ENCODE measurements at places on chromosomes 4 and X.

- DNase-seq = no peak
Measured at GRCh38 chrX:110408949-110409588, 50.4 kb downstream of the RTL9 start.

DNA sequence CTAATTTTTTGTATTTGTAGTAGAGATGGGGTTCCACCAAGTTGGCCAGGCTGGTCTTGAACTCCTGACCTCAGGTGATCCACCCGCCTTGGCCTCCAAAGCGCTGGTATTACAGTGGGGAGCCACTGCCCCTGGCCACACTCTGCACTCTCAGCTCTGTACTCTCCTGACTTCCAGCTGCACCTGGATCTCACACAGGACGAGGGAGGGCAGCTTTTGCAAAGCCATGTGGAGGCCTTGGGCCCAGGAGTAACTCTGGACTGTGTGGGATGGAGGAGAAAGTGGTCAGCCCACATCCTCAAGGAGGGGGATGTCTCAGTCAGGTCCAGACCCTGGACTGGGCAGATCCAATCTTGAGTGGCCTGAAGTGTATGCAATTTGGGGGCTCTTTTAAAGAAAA lies 23.0 kb downstream of the NAT8L start:
- no peak for DNase-seq

GRCh38 chrX:114717921-114718320 lies 134.0 kb downstream of the HTR2C start:
- DNase-seq = no peak

DNA sequence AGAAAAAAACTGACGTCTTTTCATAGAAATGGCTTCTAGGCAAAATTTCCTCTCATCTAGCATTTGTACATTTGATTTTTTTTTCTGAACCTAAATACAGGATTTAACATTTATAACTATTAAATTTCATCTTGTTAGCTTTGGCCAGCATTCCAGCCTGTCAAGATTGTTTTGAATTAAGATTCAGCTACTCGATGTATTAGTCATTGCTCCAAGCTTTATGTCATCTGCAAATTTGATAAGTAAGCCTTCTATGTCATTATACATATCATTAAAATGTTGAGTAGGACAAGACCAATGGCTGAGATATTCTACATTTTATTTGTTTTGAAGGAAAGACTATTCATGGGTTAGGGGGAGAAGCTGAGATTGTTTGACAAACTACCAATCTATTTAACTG lies 46.7 kb downstream of the DDX53 start:
- no peak for DNase-seq

DNA sequence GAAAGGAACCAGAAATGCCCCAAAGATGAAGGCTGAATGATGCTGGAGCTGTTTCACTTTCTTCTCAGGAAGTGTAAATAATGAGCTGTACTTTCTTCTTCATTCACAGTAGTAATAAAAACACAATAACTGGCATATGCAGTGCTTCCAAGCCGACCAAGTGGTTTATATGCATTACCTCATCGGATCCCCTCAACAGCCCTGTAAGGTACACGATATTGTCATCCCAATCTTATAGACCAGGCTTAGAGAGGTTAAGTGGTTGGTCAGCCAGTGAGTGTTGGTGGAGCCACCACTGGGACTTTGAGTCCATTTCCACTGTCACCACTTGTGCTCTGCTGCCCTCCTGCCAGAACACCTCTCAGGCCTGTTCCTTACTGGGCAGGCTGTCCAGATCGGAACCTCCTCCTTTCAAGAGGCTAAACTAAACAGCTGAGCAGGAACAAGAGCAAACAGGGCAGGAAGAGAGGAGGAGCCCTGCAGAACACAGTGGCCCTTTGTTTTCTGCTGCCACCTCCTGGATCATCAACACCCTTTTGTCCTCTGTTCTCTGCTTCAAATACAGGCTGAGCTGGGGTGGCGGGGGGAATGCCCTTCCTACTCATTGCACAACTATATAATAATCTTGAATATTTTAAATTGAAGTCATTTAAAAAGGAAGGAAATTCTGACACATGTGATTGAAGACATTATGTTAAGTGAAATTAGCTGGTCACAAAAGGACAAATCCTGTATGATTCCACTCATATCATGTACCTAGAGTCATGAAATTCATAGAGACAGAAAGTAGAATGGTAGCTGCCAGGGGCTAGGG lies 112.5 kb upstream of the ATP6AP2 start:
- no peak for DNase-seq

DNA sequence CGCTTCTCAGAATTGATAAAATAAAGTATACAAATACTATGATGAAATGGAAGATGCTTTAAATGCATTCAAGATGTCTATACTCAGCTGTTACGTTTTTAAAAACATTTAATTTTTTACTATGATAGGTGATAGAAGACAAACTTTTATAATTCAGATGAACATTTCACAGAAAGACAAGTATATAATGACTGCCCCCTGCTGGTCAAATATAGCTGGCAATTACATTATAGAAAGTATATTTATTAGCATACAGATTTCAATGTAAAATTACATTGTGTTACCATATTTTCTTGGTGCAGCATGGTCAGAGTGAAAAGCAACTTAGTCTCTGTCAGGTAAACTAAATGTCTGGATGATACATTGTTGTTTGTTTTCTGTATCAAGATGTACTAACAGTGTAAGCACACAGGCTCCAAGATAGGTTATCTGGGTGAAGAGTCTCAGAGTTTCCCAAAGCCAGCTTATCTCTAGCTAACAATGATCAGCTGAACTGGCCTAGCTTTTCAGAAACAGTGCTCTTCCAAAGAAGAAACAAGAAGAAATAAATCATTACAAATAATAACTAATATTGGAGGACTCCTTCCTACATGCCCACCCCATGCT lies 54.1 kb downstream of the SRPX start:
- DNase-seq = peak; percentile 2

DNA sequence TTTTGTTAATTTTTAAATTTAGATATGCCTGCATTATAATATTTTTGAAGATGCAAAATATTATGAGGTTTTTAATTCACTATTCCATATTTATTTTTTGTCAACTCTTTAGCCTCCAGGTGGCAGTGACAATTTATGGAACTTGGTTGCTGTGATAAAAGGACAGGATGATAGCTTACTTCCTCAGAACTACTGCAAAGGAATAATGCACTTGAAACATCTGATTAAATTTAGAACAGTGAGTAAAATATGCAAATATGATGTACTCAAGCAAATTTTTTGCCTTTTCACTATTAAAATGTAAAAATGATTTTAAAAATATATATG lies 45.1 kb downstream of the SPATA4 start:
- DNase-seq = no peak

DNA sequence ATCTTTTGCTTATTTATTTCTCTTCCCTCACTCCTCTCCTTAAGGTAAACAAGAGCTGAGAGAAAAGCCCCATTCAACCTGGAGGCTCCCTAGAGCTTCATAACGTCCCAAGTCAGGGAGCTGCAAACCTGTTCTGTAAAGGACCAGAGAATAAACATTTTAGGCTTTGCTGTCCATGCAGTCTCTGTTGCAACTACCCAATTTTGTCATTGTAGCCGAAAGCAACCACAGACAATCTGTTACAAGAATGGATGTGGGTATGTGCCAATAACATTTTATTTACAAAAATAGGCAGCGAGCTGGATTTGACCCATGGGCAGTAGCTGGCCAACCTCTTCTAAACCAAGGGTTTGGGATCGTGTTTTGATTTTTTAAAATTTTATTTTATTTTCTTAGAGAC lies 71.3 kb upstream of the TBL1X start:
- no peak for DNase-seq

DNA sequence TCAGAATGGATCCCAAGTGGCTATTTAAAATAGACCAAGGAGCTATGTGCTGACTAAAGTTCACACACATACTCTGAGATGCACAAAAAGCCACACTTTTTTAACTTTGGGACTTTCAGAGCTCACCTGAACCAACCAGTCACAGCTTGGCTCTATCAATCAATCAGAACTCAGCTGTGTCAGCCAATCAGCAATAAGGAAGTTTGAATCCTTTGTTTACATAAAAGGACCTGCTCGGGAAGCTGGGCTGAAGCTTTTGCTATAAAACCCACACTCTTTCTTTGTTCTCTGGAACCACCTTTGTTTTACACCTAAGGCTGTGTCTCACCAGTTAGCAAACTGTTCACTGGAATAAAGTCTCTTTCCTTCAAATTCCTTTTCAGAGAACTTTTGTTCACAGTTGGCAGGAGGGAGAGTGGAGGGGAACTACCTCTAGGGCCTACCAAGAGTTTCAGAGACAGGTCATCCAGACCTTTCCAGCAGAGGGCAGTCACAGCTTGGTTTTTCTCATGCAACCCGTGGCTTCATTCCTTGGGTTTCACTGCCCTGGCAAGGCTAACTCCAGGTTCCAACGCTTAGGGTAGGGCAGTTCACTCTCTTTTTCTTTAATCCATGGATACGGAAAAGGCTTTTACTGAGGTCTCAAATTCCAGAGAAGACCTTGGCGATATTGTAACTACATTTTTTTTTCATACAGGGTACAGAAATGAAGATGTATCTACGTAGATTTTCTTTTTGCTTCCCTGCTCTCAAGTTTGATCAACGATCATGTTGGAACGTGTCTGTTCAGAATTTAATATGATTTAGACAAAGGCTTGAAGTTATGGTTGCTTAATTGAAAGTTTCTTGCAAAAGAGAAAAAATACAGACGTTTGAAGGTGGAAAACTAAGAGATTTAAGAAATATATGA lies 80.7 kb downstream of the GPRIN3 start:
- peak; percentile 65 for DNase-seq

- DNase-seq = no peak
Measured at GRCh38 chrX:103776546-103776945, at the start of gene PLP1. TSS of gene PLP1 (plus strand) at chrX:103776840. CDS start at chrX:103776996, 156 bp downstream.

- DNase-seq = no peak
Measured at GRCh38 chr4:15902746-15903145, 35.8 kb downstream of the FGFBP1 start.

- no peak for DNase-seq
Measured at GRCh38 chr4:185932491-185932890, 120.5 kb upstream of the SORBS2 start.

DNA sequence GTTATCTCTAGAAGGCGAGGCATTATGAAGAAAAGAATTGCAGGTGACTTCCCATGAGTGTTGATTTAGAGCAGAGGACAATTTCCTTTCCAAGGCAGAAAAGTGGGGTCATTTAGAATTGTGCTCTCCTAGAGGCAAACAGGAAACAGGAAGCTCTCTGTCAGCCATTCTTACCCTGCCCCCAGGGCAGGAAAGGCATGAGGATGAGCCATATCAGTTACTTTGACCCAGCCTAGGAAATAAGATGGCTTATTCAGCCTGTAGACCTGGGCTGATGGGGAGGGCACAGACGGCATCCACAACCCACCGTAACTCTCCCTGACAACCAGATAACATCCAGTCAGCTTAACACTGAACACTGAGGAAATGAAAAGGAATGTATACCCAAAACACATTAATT lies 88.8 kb upstream of the KDR start:
- no peak for DNase-seq

DNA sequence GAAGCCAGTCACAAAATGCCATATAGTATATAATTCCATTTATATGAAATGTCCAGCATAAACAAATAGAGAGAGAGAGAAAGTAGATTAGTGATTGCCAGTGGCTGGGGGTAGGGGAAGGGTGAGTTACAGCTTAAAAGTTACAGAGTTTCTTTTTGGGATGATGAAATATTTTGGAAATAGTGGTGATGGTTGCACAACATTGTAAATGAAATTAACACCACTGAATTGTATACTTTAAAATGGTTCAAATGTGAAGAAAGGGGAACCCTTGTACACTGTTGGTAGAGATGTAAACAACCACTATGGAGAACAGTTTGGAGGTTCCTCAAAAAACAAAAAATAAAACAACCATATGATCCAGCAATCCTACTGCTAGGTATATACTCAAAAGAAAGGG lies 131.2 kb upstream of the GPC4 start:
- no peak for DNase-seq

GRCh38 chr4:81319657-81320056 lies 104.6 kb upstream of the PRKG2 start:
- no peak for DNase-seq

DNA sequence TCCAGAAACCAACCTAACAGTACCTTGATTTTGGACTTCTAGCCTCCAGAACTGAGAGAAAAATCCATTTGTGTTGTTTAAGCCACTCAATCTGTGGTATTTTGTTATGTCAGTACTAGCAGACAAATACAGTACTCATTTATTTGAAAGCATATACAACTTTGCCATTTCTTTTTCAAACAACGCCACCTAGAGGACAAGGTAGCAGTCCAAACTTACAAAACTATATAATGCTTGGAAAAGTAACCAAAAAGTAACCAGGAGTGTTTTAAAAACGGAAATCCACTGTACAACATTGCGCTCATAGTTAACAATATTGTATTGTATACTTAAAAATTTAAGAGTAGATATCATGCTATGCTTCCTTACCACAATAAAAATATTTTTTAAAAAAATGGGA lies 37.0 kb upstream of the FGF13 start:
- DNase-seq = no peak

DNA sequence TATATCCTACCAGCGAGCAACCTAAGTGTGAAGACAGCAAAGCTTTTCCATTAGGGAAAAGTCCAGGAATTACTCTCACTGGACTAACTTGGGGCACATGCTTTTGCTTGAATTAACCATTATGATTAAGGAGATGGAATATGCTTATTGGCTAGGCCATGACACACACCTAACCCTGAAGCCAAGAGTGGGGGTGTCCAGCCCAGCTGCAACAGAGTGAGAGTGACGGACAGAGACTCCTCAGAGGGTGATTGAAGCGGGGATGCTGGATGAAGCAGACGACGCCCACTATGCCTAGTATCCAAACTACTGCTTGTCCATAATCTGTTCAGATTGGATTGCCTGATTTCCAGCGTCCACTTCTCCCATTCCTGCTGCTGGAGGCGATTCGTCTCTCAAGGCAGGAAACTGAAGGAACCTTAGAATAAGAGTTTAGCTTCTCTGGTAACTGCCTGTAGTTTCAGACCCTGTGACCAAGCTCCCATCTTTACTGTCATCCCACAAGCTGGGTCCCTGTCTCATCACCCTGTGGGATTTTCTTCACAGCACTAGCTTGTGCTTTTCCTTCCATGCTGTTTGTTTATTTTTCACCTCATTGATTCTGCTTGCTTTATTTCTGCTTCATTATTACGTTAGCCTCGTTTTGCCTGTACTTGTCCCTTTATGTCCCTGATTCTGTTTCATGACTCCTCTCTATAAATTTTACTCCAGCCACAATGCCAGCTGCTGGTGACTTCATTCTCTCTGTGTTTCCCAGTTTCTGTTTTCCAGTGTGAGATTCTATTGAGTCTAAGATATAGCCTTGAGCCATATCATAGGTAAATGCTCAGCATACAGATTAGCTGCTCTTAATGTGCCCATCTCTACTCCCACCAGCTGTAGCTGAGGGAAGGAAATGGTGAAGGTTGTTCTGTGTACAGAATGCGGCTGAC lies 19.0 kb downstream of the FAM47E start:
- DNase-seq = no peak

Measured in stimulated activated CD4-positive, alpha-beta T cell treated with anti-CD3 and anti-CD28 coated beads, Interleukin-2, amount 100 ng/mL, for 4 hours (primary cell).